ENCODE measurements at places on chromosomes 2 and 18. TPM values are rescaled to one million over a fixed set of nuclear protein-coding genes. Genes with fewer than 3 reads are reported as not detected.

GRCh38 chr18:59907172-59907571 lies 7.4 kb downstream of the PMAIP1 start:
- no peak for DNase-seq

DNA sequence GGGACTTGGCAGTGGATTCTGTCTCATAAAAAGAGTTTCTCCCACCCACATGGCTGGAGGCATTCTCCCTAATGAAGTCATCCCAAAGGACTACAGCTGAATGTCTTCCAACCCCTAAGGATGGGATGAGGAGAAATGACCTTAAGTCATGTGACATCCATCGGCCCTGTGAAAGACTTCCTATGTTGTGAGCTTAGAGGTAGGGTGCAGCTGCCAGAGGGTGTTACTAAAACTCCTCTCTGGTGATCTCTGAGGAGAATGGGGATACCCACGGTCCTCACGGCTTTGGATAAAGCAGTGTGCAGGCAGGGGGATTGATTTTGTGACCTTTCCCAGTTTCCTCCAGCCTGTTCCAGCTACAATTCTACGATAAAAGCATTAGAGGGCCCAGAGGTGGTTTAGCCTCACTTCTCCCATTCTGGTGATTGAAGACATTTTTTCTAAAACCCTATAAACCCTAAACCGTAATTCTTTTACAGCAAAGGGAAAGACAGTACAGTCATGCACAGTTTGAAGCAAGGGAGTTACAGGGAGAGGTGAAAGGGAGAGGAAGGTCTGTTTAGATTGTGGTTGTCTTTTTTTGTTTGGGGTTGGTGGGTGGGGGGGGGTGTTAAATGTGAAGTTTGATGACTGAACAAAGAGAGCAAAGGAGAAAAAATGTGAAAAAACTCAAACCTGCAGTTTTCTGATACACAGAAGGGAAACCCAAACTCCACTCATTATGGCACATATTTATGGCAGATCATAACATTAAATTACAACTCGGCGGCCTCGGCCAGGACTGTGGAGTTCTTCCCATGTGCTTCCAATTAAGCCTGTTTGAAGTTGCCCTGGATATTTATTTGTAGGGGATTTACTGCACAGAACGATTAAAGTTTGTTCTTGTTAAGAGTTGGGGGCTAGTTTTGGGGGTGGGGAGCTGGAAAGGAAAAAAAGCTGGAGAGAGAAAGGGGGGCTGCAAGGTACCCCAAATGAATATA lies 26.6 kb upstream of the SLC14A2 start:
- no peak for DNase-seq

DNA sequence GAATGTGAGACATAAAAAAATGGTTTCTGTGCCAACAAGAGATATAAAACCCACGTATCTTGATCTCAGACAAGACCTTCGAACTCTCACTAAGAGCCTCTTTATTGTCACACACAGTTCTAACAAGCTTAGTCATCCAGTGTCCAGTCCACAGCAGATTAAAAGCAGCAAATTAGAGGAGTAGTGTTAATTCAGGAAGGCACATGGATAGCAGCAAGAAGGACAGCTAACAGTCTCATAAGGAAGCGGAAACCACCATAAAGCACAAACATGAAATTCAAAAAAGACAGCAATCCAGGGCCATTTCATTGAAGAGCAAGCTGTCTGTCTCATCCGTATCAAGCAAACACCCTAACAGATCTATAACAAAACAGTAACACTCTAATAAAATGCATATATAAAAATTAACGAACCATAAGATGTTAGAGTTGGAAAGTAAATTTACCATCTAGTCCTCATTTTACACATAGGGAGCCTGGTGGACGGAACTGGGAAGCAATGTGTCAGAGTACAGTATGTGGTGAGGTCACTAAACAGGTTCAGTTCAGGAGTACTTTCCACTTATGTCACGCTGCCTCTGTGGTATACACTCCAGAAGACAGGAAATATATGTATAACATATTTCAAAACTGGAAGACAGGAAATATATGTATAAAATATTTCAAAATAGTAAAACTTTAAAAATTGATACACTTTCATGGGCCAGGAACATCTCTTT lies 18.3 kb downstream of the AAK1 start:
- DNase-seq, result peak; percentile 37

GRCh38 chr2:128073278-128073677 lies 17.7 kb upstream of the UGGT1 start:
- DNase-seq, result no peak

- DNase-seq, result no peak
Measured at GRCh38 chr2:121004359-121004758, 268.7 kb downstream of the GLI2 start.

DNA sequence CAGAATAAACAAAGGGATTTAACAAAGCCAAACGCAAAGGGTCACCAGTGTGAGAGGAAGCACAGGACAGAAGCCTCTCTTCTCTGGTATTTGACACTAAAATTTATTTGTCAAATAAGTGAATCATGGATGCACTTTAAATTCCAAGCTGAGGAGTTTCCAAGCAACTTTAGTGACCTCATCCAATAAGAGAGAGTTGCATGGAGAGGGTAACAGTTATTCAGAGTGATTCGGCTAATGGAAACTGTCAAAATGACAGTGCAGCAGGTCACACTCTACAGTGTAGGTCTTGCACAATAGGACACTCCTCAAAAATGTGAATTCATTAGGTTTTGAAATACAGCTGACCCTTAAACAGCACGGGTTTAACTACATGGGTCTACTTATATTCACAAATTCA lies 103.9 kb upstream of the ACVR1C start:
- DNase-seq, result no peak

- DNase-seq, result no peak
Measured at GRCh38 chr2:113135317-113135716, 7.9 kb downstream of the IL1RN start.

DNA sequence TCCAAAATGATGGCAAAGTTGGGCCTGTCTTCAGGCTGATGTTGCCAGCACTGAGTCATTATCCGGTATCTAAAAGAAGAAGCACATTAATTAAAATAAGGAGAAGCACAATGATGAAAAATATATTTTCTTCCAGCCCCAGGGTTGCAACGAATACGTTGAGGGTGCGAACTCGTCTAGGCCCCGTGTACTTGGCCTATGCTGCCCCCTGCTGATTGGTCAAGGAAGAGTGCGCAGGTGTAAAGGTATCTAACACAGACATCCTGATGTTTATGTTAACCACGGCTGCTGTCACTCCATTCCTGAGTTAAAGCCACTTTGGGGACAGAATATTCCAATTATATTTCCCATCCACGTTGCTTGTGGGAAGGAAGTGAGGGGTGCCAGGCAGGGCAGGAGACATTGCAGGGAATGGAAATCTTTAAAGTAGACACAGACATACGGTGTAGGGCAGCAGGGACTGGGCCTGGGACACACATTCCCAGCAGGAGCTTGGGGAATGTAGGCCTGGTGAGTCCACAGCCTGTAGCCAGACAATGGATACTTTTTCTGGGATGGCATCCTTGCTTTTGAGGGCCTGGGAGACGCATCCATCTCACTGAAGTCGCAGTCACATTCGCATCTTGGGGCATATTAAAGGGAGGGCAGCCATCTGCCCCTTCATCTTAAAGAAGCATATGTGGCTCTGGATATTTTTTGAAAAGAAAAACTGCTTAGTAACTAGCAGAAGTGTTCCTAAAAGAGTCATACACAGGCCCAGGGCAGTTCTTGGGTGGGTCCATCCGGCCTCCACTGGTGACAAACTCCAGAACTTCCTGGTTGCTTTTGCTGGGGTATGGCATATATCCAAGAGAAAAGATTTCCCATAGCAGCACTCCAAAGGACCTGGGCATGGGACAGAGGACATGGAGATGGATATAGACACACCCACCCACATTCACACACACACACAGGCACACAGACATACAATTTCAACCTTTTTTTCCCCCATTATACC lies 81.9 kb downstream of the CLIP4 start:
- DNase-seq, result peak; percentile 39

DNA sequence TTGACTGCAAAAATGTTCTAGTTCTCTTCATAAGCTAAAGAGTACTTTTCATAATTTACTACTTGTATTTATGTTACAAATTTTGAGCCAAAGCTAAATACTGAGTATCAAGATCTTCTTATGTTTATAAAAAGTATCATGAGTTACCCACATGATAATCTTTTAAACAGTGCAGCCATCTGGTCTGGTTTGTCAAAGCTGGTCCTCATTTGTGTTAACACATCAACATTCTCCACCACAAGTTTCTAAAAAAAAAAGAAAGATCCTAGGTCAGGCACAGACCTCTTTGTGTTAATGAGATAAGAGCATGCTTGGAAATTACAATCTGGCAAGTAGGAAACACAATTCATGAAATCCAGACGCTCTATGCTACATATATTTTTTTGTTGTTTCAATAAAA lies 75.5 kb upstream of the FRZB start:
- DNase-seq, result no peak

GRCh38 chr18:27778441-27778840 lies 398.5 kb downstream of the CDH2 start:
- peak; percentile 37 for DNase-seq

DNA sequence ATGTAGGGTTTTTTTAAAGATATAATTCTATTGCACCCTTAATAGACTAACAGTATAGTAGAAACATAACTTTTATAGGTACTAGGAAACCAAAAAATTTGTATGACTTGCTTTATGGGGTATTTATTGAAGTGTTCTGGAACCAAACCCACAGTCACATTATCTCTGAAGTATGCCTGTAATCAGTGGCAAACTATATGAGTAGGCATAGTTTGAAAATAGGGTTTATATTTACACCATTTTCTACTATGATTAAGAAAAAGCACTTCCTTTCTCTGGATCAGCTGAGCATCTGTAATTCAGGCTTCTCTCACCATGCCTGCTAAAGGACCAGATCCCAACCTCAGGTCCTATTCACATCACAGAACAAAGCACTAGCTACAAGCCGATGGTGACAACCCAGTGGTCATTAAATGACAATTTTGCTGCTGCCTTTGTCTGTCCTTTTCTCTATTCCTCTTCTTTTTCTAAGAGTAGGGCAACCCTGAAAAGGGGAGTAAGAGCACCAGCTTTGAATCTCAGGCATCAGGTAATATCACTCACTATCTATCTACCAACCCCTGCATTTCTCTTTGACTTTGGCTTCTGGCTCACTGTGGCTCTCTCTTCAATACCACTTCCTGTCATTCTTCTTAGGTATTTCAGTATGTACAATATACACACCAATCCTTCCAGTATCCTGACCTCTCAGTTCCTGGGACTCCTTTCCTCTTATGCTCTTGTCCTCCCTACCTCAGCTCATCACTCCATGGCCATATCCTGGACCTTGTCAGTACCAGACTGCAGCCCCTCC lies 14.4 kb downstream of the NEMP2 start:
- no peak for DNase-seq

DNA sequence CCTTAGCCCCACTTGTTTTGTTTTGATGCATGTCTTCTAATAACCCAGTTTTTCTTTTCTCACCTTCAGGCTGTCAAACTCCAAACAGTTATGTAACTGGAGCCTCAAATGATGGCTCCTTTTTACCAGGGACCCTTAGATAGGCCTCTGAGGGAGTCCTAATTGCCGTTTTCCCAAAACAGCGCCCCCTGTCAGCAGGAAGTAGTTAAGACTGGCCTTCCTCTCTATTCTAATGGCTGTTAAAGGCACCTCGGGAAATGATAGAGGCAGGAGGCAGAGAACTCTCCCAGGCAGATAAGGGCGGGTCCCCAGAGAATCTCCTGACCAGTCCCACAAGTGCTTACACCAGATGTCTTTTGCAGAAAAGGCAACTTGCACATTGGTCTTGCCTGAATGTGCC lies 123.2 kb downstream of the KCNS3 start:
- DNase-seq, result no peak

GRCh38 chr2:227759411-227760118 lies 13.9 kb downstream of the SCYGR8 start:
- peak; percentile 98 for DNase-seq

DNA sequence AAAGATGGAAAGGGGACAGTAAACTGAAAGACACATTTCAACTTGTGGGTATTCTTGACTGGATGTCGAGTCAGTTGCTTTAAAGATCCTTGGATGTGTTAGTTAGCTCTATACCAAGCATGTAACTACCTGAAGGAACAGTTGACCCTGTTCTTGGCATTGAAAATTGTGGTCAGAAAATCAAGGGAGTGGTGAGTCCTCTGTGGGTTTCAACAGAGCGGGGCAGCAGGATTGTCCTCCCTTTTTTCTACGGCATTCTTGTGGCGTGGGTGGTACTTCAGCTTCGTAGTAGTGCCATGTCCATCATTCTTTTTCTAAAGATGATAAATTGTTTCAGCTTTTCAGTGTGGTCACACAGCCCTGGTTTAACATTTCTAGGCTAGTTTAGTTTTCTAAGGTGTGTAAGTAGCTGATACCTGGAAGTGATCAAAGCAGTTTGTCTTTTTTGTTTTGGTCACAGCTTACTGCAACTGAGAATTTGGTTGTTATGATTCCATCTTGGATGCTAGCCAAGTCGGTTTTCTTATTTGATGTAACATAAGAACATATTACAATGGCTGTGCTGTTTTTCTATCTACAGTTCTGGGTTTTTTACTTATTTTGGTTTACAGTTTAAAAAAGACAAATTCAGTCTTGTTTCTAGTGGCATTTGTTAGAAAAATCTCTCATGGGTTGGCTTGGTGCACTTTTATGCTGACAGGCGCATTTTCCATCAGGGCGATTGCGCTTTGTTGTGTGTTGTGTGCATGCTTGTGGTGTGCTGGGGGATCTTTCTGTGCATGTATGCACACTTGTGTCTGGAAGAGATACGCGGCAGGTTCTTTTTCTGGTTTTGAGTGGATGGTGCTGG lies 84.7 kb downstream of the ZNF407 start:
- peak; percentile 39 for DNase-seq

GRCh38 chr2:173145454-173145853 lies 69.8 kb downstream of the MAP3K20 start:
- DNase-seq, result no peak

Gene C2orf78
- total RNA-seq, result not detected

Gene TCF23
- total RNA-seq, result not detected

Gene PELI1
- 39.5 TPM for total RNA-seq
